ENCODE measurements at places on chromosomes 1 and 21. TPM values are rescaled to one million over a fixed set of nuclear protein-coding genes. Genes with fewer than 3 reads are reported as not detected.

GRCh38 chr1:199102239-199102638 lies 463.4 kb downstream of the PTPRC start:
- no peak for DNase-seq

DNA sequence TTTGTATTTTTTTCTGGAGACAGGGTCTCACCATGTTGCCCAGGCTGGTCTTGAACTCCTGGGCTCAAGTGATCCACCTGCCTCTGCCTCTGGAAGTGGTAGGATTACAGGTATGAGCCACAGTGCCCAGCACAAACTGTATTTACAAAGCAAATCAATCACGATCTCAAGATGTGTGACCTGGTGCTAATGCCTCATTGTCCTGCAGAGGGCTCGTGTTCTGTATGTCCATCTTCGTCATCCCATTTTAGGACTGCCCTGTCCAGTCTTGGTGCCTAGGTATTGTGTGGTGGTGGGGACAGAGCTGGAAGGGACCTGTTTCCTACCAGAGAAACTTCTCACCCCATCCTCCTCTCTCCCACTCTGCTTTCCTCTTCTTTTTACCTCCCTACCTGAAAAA lies 20.2 kb downstream of the PROK1 start:
- DNase-seq, result no peak

- no peak for DNase-seq
These were observed 65.1 kb upstream of the RUNX3 start for GRCh38 chr1:24995140-24995539.

DNA sequence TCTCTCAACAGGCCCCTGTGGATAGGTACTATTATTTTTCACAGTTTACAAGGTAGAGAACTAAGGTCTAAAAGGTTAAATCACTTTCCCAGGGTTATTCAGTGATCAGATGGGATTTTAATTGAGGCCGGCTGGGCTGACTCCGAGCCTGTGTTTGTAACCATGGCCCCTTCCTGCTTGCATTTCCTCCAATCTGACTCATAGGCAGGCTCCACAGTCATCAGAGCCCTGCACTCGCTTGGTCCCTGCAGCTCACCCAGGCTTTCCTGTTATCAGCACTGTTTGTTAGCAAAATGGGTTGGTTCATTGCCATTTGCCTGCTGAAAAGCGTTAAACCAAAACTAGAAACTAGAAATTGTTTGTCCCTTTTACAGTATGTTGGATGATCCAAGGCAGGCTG lies 41.4 kb upstream of the LMX1A start:
- peak; percentile 53 for DNase-seq

GRCh38 chr1:110829955-110830553 lies 42.9 kb upstream of the CD53 start:
- no peak for DNase-seq

- no peak for DNase-seq
These were observed 43.2 kb downstream of the LRRC71 start for GRCh38 chr1:156963621-156964020.

DNA sequence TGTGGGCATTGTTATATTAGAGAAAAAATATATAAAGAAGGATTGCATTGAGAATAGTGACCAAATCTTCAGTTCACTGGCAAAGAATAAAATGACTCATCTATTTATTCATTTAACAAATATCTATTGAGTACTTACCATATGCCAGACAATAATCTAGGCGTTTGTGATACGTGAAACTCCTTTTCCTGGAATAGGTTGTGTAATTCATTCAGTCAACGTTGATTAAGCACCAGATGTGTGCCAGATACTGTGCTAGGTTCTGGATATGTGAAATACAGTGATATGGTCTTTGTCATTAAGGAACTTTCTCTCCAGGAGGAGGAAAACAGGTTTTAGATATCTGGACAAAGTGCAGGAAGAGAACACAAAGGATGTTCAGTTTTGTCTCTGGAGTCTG lies 344.5 kb downstream of the RWDD3 start:
- DNase-seq, result no peak

DNA sequence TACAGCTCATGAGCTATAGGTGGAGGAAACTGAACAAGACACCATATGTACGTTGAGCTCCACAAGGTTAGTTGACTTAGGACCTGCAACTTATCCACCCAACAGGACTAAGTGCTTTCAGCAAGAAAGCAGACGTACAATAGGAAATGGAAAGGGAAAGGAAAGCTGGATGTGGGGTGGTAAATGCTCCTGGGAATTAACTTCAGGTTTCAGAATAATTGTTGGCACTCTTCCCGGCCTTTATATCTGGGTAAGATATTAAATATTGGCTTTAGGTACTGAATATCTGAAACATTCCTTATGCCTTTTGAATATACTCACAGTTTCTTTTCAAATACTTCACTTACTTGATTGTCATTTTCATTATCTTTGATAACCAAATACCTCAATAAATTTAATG lies 36.3 kb downstream of the GLMN start:
- no peak for DNase-seq

GRCh38 chr1:241532162-241532531 lies at the start of gene KMO:
TSS of gene KMO (plus strand) at chr1:241532378. CDS start at chr1:241532445, 67 bp downstream.
- no peak for DNase-seq

TIAM1 gene
- 51.6 TPM for total RNA-seq

KRTAP19-3 gene
- total RNA-seq, result not detected

ADAMTS5 gene
- total RNA-seq, result 3.7 TPM

AMPD1 gene
- not detected for total RNA-seq

TMEM61 gene
- total RNA-seq, result 0.31 TPM

CD34 gene
- 28.3 TPM for total RNA-seq

LYPD8 gene
- 0.43 TPM for total RNA-seq

CCDC185 gene
- total RNA-seq, result 29.8 TPM

CHI3L2 gene
- 5.0 TPM for total RNA-seq

Measured in testis (tissue), 5 donors.